Activated T-cell treated with anti-CD3 and anti-CD28 coated beads for 24 hours (primary cell): ENCODE measurements at places on chromosomes 5 and 9.
A peak's percentile ranks its signal among the peaks of the same experiment; 100 is the strongest.

GRCh38 chr9:21788752-21789151, 13.7 kb upstream of the MTAP start:
- no peak for DNase-seq

DNA sequence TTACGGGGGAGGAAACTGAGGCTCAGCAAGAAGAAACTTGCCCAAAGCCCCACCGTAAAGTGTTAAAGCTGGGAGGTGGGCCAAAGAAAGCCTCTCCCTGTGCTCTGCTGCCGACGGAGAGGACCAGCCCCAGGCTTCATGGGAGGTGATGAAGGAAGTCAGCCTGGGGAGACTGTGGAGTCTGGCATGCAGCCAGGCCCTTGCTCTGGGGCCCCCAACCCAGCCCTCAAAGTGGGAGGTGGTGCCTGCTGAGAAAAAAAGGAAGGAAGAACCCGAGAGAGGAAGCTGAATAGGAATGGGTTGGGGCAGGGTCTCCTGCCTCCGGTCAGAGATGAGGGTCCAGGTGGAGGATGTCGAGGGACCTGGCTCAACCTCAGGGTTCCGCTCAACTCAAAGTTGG, 3.8 kb downstream of the RNF44 start:
- DNase-seq, result no peak

- no peak for DNase-seq
These were observed 300.9 kb downstream of the MCTP1 start for GRCh38 chr5:94983861-94984535.

- peak; percentile 61 for DNase-seq
These were observed 2.9 kb downstream of the DNAJB5 start for GRCh38 chr9:34992376-34992951.

DNA sequence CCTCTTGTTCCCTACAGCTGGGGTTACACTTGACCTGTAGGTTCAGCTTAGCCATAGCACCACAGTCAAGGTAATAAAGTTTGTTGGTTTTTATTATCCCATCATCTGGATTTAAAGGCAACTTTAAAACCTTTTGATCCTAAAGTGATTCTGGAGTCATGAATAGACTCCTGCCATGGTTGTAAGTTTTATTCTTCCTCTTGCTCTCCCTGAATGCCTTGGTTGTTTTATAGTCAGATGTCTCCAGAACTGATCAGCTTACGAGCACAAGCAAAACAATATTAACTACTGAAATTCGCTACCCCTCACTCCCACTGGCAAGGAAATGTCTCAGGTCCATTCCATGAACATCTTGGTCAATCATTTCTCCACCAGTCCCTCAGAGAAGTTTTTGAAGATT, 1328.6 kb downstream of the PTPRD start:
- no peak for DNase-seq
